OCI-LY7 (cell line): ENCODE measurements at places on chromosomes 13 and 19.

DNA sequence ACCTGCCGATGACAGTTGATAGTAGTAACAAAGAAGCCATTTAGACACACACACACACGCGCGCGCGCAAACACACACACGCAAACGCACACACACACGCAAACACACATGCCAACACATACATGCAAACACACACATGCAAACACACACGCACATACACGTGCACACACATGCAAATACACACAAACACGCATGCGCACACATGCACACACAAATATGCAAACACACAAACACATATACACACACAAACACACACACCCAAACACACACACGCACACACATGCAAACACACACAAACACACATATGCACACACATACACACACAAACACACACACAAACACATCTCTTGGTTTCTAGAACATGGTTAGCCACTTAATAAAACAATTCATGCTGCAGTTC lies 50.1 kb downstream of the ZNF557 start:
- DNase-seq: no peak

GRCh38 chr13:83272076-83272475 lies 610.2 kb downstream of the SLITRK1 start:
- DNase-seq: no peak

GRCh38 chr13:92054389-92054788 lies 656.0 kb downstream of the GPC5 start:
- DNase-seq: no peak

DNA sequence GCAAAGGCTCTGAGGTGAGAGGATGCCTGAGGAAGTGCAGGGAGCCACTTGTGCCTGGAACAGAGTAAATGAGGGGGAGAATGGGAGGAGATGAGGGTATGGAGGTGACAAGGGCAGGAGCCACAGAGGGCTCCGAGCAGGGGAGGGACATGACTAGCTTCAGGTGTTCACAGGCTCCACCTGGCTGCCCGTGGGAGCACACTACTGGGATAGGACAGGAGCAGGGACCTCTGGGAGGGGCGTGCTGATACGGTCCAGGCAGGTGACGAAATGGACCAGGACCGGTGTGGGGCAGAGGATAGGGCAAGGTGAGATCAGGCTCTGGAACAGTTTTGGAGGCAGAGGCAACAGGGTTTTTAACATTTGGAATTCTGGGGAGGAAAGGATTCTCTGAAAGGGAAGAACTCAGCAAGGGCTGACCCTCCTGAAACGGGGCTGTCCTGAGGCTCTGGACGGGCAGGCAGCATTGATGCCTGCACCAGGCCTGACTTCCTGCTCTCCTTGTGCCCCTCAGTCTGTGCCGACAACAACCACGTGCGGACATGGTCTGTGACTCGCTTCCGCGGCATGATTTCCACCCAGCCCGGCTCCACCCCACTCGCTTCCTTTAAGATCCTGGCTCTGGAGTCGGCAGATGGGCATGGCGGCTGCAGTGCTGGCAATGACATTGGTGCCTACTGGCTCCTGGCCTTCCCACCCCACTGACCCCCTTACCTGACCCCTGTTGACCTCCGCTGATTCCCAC lies 11.6 kb downstream of the SHKBP1 start:
- DNase-seq: no peak

- DNase-seq: peak; percentile 86
Measured at GRCh38 chr19:12956446-12957388, at the start of gene GADD45GIP1. GADD45GIP1 (minus strand) TSS chr19:12957223; CDS start chr19:12957212, 11 bp downstream.
